ENCODE measurements at places on chromosomes 16 and 17. TPM values are rescaled to one million over a fixed set of nuclear protein-coding genes. Genes with fewer than 3 reads are reported as not detected.

- DNase-seq, result no peak
Observed at GRCh38 chr17:70365091-70365583, 195.8 kb downstream of the KCNJ2 start.

GRCh38 chr17:69342896-69343644 is 16.1 kb upstream of the ABCA5 start:
- DNase-seq, result no peak

DNA sequence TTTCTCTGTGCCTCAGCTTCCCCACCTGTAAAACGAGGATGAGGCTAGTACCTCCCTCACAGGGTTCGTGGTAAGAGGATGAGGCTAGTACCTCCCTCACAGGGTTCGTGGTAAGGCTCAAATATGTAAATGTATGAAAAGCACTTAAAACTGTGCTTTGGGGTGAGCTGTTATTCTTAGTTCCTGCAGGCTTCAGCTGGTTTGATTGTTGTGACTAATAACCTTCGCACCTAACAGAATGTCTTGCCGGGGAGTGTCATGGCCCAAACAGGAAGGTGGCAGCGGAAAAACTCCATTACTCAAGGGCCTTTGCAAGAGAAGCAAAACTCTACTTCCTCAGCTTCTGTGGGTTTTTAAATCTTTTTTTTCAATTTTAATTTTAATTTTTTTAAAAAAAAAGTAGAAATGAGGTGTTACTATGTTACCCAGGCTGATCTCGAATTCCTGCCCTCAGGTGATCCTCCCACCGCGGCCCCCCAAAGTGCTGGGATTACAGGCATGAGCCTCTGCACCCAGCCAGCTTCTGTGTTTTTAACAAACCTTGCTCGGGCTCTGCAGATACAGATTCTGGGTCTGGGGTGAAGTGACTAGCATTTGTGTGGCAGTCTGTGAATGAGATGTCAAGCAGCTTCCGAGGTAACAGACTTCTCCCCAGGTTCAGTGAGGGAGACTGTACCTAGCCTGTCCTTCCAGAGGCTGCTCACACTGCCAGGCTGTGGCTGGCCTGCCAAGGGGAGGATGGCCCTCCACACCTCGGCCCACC is 103.0 kb downstream of the RAB11FIP4 start:
- DNase-seq, result peak; percentile 63

- DNase-seq, result no peak
Observed at GRCh38 chr16:78127130-78127529, 27.7 kb downstream of the WWOX start.

DNA sequence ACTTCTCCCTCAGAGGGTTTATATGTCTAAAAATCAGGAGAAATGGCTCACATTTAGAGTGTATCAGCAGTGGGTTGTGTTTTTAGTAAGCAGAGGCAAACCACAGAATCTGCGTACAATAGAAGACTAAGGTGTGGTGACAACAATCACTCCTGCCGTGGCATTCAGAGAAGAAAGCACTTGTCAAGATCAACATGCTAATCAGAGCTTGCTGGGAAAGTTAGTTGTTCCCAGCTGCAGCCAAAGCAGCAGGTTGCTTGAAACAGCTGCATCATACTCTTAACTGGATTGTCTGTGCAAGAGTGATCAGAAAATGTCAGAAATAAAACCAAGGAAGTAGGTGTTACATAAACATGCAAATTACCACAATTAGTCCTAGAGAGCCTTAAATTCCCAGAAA is 616.4 kb downstream of the CDH8 start:
- DNase-seq, result no peak

DNA sequence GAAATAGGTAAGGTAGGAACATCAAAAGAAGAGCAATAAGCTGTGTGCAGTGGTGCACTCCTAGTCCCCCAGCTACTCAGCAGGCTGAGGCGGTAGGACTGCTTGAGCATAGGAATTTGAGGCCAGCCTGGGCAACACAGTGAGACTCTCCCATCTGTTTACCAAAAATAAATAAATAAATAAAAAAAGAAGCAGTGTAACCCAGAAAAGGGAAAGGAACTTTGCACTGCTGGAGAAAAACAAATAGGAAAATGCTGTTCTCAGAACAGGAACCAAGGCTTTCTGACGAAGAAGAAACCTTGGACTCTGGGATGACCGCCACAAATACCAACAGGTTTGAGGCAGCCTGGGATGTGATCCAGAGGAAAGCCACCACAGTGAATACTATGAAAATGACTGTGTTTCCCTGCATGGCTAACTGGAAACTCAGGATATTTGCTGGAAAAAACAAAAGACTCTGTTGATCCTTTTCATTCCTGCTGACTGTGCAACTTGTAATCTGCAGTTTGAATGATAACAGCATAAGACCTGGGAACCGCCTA is 41.2 kb downstream of the TTC19 start:
- peak; percentile 77 for DNase-seq

The TERB1 gene
- not detected for total RNA-seq

The ALOX12 gene
- not detected for total RNA-seq

The SLC6A2 gene
- total RNA-seq, result 0.23 TPM

Measured in mucosa of gallbladder (tissue), 1 donor.